ENCODE measurements at places on chromosomes 12 and 14. TPM values are rescaled to one million over a fixed set of nuclear protein-coding genes. Genes with fewer than 3 reads are reported as not detected.

- no peak for DNase-seq
Observed at GRCh38 chr12:109595321-109595902, 21.8 kb downstream of the MVK start.

DNA sequence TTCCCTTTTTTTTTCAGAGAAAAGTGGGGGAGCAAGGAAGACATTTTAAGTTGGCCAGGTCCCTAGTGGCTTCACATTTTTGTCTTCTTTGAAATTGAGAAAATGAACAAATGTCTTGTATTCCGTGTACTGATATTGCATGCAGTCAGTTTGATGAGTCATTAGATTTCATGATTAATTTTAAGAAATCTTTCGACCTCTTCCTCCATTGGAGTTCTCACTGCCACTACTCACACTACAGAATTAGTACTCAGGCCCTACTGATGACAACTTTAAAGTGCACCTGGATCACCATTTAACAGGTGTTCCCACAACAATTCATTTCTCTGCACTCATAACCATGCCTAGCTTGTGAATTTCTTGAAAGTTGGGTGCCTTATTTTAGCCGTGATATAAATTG, 50.5 kb downstream of the SAMD4A start:
- no peak for DNase-seq

DNA sequence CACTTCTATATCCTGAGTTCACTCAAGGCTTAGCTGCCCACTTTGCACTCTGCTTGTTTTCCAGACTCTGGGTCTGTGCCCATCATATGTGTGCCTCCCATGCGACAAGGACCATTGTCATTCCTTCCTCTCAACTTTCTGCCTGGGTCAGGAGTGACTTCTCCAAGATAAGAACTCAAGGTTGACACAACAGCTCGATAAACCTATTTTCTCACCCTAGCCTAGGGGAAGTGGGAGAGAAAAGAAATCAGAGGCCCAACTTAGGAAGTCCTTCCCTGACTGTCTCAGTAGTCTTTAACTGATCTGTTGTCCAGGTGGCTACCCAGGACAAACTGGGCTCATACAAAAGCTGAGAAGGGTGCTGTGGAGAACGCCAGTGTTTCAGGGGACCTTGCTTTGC, 1.7 kb downstream of the SMUG1 start:
- DNase-seq, result no peak

Gene MYH6
- total RNA-seq, result not detected

GRCh38 chr12:129660946-129661345, 242.9 kb downstream of the TMEM132D start:
- no peak for DNase-seq

- DNase-seq, result no peak
Observed at GRCh38 chr12:41605545-41606305, 417.6 kb downstream of the PDZRN4 start.

DNA sequence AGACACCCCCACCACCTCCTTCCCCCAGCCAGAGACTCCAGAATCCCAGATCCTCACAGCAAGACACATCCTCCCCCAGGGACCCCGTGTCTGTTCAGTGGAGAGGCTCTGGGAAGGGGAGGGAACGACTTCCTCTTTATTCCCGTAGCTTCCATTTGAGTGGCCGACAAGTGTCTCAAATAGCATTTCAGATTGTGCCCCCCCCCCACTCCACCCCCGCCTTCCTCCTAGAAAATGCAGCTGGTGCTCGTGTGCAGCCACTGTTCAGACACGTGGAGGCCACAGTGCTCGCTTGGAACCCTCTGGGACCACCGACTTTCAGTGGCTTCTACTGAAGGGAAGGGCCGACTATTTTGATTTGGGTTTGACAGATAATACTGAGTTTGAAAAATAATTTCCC, 14.3 kb downstream of the PPP2R5C start:
- no peak for DNase-seq

DNA sequence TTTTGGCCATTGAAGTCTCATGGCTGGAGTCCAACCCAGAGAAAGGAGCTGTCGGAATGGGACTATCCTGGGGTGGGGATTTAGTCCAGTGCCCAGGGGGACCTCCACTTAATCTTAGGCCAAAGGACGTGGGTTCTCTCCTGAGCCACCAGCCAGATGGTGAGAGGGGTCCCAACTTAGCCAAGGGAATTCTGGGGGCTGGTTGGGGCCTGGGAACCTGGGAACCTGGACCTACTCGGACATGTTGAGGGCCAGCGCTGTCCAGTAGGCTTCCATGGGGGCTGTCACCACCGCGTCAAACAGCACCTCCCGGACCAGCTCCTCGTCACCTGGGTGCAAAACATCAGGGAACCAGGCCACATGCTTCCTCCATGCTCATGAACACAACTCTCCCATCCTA, 33.4 kb downstream of the LRTM2 start:
- no peak for DNase-seq

Gene ZDHHC22
- total RNA-seq, result not detected

DNA sequence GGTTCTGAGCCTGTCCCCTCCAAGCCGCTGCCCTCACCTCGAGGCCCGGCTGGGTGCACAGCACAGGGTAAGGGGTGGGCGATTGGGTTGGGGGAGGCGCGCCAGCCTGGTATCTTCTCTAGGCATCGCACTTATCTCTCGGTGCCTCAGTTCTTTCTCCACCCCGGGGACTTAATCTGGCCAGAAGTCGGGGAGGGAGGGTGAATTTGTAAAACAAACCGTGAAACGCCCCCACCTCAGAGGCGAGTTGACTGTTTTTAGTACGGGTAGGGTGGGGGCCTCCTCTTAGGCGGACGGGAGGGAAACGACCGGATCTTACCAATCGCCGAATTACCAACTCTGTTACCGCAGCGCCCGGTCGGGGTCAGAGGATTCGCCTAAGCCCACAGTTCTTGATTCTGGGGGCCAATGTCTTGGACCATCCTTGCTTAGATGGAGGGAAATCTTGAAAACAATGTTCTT, 1.4 kb upstream of the TBX3 start:
- no peak for DNase-seq

DNA sequence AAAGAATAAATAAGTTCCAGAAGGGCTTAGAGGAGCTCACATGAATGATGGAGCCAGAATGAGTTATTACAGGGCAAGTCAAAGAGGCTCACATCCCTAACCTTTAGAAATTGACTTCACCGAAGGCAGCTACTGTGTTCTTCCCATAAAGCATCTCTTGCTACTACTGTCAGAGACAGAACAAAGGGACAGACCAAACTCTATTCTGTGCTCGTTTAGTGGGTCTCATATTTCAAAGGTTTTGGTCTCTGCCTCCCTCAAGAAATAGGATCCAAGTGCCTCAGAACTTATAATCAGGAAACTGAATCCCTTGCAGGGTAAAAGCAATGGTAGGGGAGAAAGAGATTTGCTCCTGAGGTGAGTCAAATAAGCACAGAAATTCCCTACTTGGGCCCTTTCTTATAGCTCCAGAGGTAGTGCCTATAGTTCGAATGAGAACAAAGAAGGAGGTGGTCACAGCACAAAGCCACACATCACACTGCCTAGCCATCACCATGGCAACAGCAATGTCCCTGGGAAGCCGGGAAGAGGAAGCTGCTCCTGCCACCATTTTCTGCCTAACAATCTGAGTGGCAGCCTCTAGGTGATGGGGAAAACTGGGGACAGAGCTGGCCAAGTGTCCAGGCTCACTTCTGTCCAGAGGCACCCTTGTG, 294.9 kb downstream of the FOXN3 start:
- DNase-seq, result no peak

Gene IKZF4
- 1.8 TPM for total RNA-seq

GRCh38 chr14:27916326-27916725, 850.3 kb upstream of the FOXG1 start:
- DNase-seq, result no peak
